RWPE2 (cell line): ENCODE measurements at places on chromosomes 4 and X.

GRCh38 chr4:15778289-15779241, at the start of gene CD38:
TSS of gene CD38 (plus strand) at chr4:15778328. CDS start at chr4:15778415, 87 bp downstream.
- DNase-seq: no peak

- DNase-seq: no peak
Measured at GRCh38 chr4:64079316-64079715, 329.9 kb downstream of the TECRL start.

GRCh38 chr4:146098978-146099377, 76.5 kb upstream of the LSM6 start:
- no peak for DNase-seq

DNA sequence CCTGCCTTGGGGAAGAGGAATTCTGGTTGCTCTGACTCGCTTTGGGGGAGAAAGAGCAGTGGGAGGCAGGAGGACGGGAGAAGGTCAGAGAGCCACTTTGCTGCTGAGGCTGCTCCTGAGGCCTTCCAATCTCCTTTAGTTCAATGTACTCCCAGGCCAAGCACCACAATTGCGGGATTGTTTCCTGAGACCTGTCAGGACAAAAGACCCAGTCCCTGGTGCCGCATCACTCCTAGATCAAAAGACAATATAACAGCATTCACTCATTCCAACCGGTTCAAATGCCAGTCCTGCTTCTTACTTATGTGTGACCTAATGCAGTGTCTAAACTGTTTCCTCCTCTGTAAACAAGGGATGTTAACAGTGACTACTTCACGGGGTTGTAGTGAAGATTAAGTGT, 106.4 kb downstream of the TRIML1 start:
- DNase-seq: no peak

GRCh38 chrX:100850317-100850716, 23.8 kb downstream of the NOX1 start:
- DNase-seq: no peak

- no peak for DNase-seq
Measured at GRCh38 chr4:162707962-162708361, 458.7 kb downstream of the NAF1 start.

GRCh38 chr4:128663325-128663724, 146.2 kb upstream of the JADE1 start:
- no peak for DNase-seq

DNA sequence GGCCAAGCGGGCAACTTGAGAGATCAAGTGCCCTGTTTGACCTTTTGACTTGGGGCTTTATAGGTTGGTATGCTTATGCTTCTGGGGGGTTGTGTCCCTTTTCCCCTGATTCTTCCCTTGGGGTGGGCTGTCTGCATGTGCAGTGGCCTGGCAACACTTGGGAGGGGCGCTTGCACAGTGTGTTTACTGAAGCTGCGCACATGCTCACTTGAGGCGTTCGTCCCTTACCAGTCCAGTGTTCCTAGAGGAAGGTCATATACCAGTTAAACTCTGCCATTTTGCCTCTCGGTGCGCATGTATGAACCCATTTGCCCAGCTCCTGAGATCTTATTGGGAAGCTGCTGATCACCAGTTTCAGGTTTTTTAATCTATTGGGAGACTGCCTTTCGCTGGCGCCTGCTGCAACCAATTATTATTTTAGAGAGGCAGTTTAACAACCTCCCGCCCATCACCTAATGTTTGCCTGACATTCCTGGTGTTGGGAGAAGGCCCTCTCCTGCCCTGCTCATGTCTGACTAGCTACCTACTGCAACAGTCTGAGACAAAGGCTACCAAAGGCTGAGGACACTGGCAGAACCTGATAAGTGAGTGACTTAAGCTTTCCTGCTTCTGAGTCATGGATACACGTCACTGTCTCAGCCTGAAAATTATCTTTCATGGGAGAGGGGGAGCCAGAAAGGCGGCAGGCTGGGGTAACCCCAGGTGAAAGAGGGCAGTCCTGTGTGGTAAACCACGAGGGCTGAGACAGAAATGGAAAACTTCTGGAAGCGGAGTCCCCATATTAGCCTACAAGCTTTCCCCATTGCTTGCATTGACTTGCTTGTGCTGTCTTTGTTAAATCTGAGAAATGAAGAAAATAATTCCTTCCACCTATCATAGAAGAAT, 97.6 kb downstream of the CPE start:
- DNase-seq: no peak

- no peak for DNase-seq
Measured at GRCh38 chrX:68163441-68163840, 269.9 kb downstream of the OPHN1 start.

DNA sequence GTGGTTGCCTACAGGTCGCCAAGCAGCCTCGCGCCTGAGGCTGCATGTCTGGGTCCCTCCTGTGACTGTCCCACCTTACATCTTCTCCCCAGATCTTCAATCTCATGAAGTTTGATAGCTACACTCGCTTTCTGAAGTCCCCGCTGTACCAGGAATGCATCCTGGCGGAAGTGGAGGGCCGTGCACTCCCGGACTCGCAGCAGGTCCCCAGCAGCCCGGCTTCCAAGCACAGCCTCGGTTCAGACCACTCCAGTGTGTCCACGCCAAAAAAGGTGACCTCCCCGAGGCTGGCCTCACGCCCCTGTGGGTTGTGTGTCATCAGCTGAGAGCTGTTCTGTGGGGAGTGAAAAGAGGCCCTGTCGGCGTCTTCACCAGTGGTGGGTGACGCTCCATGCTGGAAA, 24.9 kb upstream of the HGFAC start:
- peak; percentile 68 for DNase-seq

GRCh38 chr4:80422727-80423404, 87.3 kb downstream of the CFAP299 start:
- DNase-seq: no peak

DNA sequence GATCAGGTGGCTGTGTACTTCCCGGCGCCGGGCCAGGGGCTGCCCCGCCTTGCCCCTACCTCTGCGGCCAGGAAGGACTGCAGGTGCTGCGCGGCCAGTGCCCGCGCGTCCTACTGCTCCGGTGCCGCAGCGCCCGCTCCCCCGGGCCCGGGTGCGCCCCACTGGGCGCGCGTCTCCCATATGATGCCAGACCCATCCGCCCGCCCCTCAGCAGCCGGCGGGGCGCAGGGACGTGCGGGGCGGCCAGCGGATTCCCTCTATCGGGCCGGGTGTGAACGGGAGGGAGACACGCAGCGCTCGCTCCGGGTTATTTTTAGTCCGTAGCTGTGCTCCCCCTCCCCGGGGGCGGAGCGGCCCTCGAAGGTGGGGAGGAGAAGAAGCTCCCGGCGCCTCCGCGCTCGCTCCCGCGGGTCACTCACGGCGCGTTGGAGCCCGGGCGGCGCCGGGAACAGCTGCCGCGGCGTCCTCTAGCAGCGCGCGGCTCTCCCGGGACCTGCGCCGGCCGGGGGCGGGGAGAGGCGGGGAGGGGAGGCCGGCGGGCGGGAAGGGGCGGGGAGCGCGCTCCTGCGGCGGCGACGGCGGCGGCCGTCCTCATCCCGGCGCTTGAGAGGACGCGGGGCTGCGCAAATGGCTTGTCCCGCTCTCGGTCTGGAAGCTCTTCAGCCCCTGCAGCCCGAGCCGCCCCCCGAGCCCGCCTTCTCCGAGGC, 103.6 kb downstream of the UCHL1 start:
- peak; percentile 75 for DNase-seq

DNA sequence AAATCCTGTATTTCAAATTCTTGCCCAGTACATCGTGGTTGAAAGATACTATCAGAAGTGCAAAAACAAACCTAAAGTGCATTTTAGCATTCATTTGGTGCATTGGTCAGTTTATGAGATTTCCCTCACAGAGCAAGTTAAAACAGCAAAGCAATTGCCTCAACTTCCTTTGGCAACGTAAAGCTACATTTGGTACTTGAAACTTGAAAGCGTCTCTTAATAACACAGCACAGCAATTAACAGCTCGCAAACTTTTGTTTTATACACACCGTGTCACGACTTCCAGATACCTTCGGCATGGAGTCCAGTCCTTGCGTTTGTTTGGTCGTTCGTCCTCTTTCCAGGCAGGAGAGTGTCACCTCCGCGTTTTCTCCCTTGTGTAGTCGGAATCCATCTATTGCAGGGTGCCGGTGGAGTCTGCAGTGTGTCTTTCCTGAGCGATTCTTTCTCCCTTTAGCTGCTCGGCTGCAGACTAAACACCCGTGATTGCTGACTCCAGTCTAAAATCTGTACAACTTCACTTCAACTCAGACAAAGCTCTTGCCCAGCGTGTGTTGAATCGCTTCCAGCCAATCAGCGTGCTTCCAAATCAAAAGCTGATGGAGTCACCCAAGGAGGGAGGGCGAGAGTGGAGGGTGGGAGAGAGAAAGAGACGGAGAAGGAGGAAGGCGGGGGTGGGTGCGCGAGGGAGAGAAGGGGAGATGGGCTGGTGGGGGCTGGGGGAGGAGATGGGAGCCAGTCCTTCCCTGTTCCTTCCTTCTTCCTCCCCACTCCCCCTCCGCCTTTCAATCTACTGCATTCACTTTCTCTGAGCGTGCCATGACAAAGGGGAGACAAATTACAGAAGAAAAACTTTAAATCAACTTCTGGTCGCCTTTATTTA, at the start of gene PCDH18:
Gene PCDH18 (minus strand): TSS at position 509 of the 883 bp plus-strand sequence. CDS start 406 bp downstream, at position 103.
- DNase-seq: no peak

DNA sequence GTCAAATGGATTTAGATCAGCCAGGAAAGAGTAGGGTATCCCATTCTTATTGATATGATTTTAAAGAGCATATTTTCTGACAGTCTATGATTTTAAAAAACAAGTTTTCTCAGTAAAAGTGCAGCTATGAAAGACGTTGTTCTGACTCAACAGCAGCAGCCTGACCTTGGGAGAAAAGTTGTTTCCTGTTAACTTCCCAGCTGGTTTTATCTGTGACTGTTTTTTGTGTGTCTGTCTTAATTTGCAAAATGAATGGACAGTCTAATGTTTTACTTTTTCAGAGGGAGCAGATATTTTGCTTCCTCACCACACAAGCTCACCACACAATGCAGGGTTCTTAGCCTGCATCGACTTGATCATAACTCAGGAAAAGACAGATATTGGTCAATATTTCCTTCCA, 764 bp upstream of the MTHFD2L start:
- no peak for DNase-seq

GRCh38 chr4:176261481-176261880, 7.5 kb downstream of the ASB5 start:
- no peak for DNase-seq

DNA sequence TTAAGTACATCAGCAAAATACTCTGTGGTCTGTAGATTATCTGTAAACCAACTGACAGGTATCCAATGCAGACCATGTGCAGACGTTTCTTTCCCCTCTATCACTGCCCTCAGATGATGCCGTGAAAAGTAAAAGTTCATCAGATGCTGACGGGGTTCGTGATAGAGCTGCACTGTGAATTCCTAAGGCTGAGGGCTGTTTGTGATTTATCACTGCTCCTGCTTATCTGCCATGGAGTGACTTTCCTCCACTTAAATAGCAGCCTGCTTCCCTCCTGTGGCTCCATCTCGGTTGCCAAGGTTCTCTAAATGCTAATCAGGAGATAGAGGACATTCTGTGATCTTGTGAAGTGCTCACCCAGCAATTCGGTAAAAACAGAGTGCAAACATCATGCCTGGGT, 89.3 kb upstream of the SRD5A3 start:
- DNase-seq: no peak

DNA sequence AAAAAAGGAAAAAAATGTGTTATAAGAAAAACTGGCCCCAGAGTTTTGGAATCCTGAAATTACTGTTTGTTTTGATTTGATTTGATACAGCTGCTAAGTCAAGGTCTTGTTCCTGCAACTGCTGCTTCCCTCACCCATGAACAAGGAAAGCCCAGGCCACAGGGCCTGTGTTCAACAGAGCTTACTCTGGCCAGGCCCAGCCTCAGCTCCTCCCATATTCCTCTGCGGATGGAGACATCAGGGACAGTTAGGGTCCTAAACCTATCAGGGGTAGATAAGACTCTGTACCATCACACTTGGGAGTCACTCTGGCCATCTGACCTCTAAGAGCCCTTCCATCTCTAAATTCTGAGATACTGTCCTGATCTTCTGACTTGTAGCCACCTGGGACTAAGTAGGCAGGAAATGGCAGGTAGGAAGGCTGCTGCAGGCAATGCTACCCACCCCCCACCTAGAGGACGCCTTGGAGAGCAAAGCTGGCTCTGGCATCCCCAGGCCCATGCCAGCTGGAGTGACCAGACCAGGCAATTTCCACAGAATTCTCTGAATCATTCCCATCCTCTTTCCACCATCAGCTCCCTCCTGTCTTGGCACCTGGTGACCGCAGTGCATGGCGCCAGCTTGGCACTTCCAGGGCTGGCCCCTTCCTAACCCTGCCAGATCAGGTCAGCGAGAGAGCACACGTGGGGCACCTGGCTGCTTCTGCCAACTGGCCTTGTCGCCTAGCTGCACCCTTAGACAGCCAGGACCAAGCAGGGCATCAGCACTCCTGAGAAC, 58.0 kb upstream of the TMEM33 start:
- no peak for DNase-seq

- DNase-seq: no peak
Measured at GRCh38 chr4:36051634-36052033, 192.7 kb downstream of the ARAP2 start.

DNA sequence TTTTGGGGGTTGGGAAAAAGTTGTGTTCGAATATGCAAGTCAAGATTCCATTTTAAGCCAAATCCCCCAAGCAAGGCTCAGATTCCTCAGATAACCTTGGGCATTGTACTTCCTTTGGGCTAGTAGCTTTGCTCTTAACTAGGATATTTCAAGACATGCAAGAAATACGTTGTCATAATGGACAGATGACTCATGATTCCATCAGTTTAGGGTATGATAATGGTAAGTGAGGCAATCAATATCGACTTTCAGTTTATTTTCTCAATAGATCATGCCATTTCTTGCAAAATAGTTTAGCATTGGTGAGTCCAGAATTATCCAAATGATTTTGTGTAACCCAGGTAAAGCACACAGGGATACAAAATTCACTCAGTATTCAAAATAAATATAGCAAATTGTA, 25.4 kb downstream of the CFAP299 start:
- no peak for DNase-seq

DNA sequence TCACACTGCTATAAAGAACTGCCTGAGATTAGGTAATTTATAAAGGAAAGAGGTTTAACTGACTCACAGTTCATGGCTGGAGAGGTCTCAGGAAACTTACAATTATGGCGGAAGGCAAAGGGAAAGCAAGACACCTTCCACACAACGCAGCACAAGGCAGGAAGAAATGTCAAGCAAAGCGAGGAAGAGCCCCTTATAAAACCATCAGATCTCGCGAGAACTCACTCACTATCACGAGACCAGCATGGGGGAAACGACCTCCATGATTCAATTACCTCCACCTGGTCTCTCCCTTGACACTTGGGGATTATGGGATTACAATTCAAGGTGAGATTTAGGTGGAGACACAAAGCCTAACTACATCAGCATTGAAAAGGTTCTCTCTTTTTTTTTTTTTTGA, 39.6 kb downstream of the PALLD start:
- no peak for DNase-seq

- DNase-seq: no peak
Measured at GRCh38 chr4:31035761-31036160, 315.6 kb downstream of the PCDH7 start.

- peak; percentile 58 for DNase-seq
Measured at GRCh38 chrX:39705290-39705689, 392.5 kb downstream of the BCOR start.

GRCh38 chr4:122776916-122777315, 44.4 kb downstream of the BBS12 start:
- no peak for DNase-seq

GRCh38 chrX:133601116-133601515, 185.8 kb upstream of the GPC4 start:
- no peak for DNase-seq
